Left ventricle myocardium inferior (tissue), 1 donor: ENCODE measurements at places on chromosomes 2 and 18. TPM values are rescaled to one million over a fixed set of nuclear protein-coding genes. Genes with fewer than 3 reads are reported as not detected.

TRABD2A gene
- 0.49 TPM for total RNA-seq

DNA sequence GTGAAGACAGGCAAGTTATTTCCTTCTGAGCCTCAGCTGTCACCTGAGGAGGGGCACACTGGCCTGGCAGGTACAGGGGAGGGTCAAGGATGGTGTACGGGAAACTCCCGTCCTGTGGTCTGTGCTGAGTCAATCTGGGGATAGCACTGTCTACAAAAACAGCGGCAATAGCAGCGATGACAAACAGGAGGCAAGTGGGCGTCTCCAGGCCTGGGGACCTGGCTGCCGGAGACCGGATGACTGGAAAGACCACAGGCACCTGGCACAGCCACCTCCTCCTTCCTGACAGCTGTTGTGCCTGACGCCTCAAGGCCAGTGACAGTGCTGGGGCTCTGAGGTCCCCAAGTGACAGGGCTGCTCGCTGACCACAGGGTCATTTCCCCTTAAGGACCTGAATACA lies 202.1 kb upstream of the HS6ST1 start:
- H3K4me3 ChIP-seq: no peak overlapping the region
- no peaks in the 10 kb centered on the region for H3K36me3 ChIP-seq
- no peak for DNase-seq
- H3K27me3 ChIP-seq: no peaks in the 10 kb centered on the region
- H3K4me1 ChIP-seq: no peaks in the 10 kb centered on the region

DNA sequence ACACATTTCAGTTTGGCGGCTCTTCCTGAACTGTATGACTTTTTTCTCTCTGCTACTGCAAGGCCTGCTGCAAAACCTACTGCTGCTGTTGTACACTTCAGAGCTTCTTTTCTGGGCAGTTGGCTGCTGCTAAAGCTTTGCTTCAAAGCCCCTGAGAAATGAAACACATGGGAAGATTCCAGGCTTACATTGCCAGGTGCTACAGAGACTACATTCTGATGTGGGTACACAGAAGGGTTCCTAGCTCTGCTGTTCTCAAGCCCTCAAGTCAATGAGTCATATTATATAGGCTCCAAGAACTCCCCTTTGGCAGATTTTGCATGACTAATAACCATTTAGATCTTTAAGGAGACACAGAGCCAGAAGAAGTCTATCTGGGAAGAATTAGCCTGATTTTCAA lies 12.9 kb upstream of the PGAP1 start:
- peaks cover 9% of the 10 kb centered on the region for H3K4me1 ChIP-seq
- no peak overlapping the region for H3K4me3 ChIP-seq
- no peak overlapping the region for H3K27ac ChIP-seq
- no peak for DNase-seq

ACTG2 gene
- 1.6 TPM for total RNA-seq

CRIM1 gene
- 45.6 TPM for total RNA-seq

RAPGEF4 gene
- total RNA-seq: 3.7 TPM

DQX1 gene
- total RNA-seq: 0.11 TPM

TWIST2 gene
- total RNA-seq: 2.7 TPM

DNA sequence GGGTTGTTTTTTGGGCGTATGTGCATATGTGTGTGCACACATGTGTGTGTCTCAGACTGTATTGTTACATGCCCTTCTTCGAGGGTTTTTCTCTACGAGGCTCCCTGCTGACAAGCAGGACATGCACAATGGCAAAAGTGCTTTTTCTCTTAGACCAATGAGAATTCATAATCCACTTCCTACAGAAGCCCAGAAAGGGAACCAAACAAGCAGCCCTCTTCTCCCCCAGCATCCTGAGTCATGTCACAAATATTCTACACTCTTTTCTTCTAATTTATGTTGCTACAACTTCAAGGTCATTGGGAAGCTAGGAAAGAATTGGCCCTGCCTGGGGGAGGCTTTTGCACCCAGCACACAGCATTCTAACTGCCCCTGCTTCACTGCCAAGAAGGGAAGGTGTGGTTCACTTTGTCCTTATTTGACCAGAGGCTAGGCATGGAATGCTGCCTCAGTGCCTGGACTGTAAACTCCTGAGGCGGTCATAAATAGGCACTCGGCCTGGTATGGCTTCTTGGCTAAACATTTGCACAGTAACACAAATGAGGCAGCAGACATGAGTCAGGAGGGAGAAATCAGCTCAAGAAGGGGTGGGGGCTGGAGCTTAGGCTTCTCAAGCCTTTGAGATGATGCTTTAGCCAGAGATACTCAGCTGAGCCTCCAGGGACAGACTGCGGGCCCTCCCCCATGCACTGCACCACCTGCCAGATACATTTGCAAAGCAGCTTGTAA lies 92.7 kb upstream of the KLF7 start:
- peak; percentile 25 for DNase-seq
- peak overlapping the region; percentile 77 for H3K27ac ChIP-seq
- peaks cover 45% of the 10 kb centered on the region for H3K4me1 ChIP-seq
- H3K36me3 ChIP-seq: no peaks in the 10 kb centered on the region

DNA sequence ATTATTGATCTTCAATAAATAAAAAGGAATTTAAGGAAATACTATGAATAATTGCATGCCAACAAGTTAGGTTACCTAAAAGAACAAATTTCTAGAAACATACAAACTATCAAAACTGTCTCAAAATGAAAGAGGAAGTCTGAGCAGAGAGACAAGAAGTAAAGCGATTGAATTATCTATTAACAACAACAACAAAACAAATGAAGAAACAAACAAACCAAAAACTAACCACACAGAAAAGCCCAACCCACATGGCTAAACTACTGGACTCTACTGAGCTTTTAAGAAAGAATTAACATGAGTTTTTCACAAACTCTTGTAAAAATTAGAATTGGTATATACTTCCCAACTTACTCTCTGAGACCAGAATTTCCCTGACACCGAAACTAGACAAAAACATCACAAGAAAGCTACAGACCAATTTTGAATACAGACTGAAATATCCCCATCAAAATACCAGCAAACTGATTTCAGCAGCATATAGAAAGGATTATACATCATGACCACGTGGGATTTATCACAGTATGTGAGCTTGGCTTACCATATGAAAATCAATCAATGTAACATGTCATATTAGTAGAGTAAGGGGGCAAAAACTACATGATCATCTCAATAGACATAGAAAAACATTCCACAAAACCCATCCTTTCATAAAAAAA lies 16.6 kb upstream of the GALNT1 start:
- H3K4me3 ChIP-seq: no peak overlapping the region
- H3K27me3 ChIP-seq: no peaks in the 10 kb centered on the region
- no peak overlapping the region for H3K27ac ChIP-seq
- H3K36me3 ChIP-seq: no peaks in the 10 kb centered on the region

DNA sequence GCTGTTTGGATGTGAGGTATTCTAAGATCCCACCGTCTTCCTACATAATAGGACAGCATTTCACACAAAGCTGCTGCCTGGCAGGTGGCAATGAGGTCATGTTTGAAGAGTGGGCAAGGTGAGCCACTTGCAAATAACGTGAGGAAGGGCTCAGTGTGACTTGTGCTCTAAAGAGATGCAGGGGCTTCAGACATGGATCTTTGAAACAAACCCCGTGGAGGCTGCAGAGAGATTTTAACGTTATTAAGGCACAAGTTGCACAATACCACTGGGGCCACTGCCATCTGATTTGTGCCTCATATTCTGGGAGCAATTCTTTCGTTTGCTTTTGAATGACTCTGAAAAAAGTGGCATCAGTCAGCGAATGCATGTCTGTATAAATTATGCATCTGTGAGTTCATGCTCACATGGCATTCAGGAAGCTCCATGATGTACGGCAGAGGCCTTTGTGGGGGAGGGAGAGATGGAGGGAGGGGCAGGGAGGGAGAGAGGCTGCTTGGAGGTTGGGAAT lies 362.0 kb downstream of the SOX11 start:
- no peak overlapping the region for H3K27ac ChIP-seq
- no peak for DNase-seq
- no peaks in the 10 kb centered on the region for H3K36me3 ChIP-seq
- H3K27me3 ChIP-seq: no peaks in the 10 kb centered on the region
- H3K4me3 ChIP-seq: no peak overlapping the region

DNA sequence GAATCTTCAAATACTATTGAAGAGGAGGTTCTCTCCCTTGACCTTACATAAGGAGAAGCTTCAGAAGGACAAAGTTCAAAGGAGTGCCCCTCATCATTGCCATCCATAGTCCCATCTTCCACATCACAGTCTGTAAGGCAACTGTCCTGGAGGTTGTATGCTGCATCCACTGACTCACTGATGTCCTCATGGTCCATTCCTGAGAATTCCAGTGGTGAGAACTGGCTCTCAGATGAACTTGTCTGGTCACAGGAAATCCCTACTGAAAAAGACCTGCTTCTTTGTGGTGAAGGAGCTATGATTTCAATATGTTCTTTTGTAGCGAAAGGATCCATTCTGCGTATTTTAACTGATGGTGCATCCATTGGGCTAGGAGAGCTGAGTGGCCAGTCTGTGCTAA lies 52.2 kb downstream of the EIF2AK3 start:
- no peaks in the 10 kb centered on the region for H3K27me3 ChIP-seq
- H3K36me3 ChIP-seq: peaks cover 70% of the 10 kb centered on the region
- H3K27ac ChIP-seq: no peak overlapping the region
- H3K4me1 ChIP-seq: no peaks in the 10 kb centered on the region

SERPINB3 gene
- not detected for total RNA-seq

DNA sequence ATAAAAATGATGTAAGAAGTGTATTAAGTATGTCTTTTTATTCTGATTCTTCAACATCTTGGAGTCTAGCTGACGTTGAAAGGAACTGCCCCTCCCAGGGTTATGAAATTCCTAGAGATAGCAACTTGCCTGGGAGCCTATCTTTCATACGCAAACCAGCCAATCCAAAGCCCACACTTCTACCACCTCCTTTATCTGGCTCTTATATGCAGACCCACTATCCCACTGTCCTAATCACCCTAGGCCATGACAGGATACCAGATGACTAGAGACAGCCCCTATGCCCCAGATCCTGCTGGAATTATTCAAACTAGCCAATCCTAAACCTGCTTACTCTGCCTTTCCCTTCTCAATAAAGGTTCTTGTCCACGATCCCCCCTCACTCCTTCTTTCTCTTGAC lies 11.8 kb upstream of the CDC42EP3 start:
- no peaks in the 10 kb centered on the region for H3K36me3 ChIP-seq
- H3K27ac ChIP-seq: no peak overlapping the region
- no peaks in the 10 kb centered on the region for H3K4me1 ChIP-seq
- DNase-seq: no peak
- no peak overlapping the region for H3K4me3 ChIP-seq
- H3K27me3 ChIP-seq: no peaks in the 10 kb centered on the region

- no peak for DNase-seq
- H3K27ac ChIP-seq: peak overlapping the region; percentile 27
- H3K36me3 ChIP-seq: no peaks in the 10 kb centered on the region
- no peaks in the 10 kb centered on the region for H3K4me1 ChIP-seq
- H3K4me3 ChIP-seq: peak overlapping the region; percentile 25
Measured at GRCh38 chr2:154827286-154827685, 128.8 kb downstream of the KCNJ3 start.

DNA sequence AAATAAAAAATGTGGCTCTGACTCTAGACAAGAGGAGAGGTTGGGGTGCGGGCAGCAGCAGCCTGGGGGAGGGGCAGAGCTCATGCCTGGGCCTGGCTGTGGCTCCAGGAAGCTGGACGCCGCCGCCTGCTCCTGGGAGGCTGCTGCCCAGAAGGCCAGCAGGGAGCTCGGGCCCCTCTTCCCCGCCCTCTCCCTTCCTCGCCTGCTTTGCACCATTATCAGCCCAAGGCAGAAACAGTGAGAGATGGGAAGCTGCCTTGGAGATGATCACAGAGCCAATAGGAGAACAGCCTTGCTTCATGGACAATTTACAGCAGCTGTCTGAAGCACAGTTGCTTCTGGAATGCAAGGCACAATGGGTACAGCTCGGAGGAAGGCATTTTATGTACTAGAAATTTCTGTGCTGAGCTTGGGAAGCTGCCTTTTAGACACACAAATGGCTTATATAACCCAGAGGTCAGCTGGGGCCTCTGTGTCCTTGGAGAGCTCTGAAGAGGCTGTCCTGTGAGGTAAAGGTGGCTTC lies 55.3 kb upstream of the AFF3 start:
- H3K27ac ChIP-seq: peak overlapping the region; percentile 86
- DNase-seq: peak; percentile 75
- H3K27me3 ChIP-seq: no peaks in the 10 kb centered on the region

- no peak overlapping the region for H3K4me3 ChIP-seq
- peak overlapping the region; percentile 82 for H3K27ac ChIP-seq
- no peaks in the 10 kb centered on the region for H3K36me3 ChIP-seq
- no peaks in the 10 kb centered on the region for H3K27me3 ChIP-seq
Measured at GRCh38 chr2:121625953-121626352, 23.3 kb downstream of the CLASP1 start.

HOXD13 gene
- total RNA-seq: not detected

- peaks cover 56% of the 10 kb centered on the region for H3K4me1 ChIP-seq
- no peaks in the 10 kb centered on the region for H3K36me3 ChIP-seq
- DNase-seq: no peak
- H3K27me3 ChIP-seq: peaks cover 100% of the 10 kb centered on the region
Measured at GRCh38 chr2:174335254-174335987, 667 bp downstream of the SP9 start.

DNA sequence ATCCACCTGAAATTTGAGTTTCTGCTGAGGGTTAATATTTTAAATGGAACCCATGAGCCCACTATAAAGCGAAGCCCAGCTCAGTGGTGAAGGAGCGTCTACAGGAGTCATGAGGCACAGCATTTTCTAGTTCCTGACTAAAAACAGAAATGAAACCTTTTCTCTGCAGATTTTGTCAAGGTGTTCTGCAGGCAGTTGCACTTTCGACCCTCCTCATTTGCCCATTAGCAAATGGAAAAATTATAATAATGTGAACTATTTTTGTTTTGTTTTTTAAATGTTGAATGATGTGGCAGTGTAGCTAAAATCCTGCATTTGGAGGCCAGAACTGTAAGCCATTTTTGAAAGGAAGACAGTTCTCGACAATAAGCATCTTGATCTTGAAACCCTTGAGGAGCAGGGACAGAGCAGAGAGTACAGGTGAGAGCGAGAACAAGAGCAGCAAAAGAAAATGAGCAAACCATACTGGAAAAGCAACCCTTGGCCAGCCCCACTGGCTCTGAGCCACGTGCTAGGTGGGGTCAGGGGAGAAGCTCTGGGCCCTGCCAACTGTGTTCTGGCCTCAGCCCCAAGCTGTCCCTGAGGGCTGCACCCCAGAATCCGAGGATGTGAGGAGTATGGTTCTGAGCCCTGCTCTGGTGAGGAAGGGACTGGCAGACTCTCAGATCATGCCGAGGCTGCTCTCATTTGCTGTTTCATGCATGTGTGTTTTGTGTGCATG lies 26.4 kb upstream of the COPS8 start:
- H3K27ac ChIP-seq: no peak overlapping the region
- no peak overlapping the region for H3K4me3 ChIP-seq
- DNase-seq: no peak
- H3K4me1 ChIP-seq: peaks cover 9% of the 10 kb centered on the region

PDE1A gene
- total RNA-seq: 17.3 TPM

DNA sequence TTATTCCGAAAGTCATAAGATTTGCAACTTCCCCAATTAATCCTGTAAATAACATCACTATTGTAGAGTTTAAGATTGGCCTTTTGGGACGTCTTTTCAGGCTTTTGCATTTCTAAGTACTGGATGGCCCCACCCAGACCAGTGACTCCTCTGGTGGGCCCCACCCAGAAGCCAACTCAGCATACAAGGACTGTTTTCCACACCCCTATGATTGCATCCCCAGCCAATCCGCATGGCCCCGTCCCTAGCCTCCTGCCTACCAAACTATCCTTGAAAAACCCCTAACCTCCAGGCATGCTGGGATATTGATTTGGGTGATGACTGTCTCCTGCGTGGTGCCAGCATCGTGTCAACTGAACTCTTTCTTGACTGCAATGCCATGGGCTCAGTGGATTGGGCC lies 24.5 kb upstream of the TGIF1 start:
- no peaks in the 10 kb centered on the region for H3K36me3 ChIP-seq
- H3K27me3 ChIP-seq: no peaks in the 10 kb centered on the region
- no peaks in the 10 kb centered on the region for H3K4me1 ChIP-seq
- no peak overlapping the region for H3K4me3 ChIP-seq
- no peak for DNase-seq

IL1A gene
- not detected for total RNA-seq
